ENCODE measurements at places on chromosomes 5 and 9. TPM values are rescaled to one million over a fixed set of nuclear protein-coding genes. Genes with fewer than 3 reads are reported as not detected.

GRCh38 chr5:9833871-9834270 is 203.7 kb upstream of the TAS2R1 start:
- no peaks in the 10 kb centered on the region for H3K4me1 ChIP-seq
- H3K36me3 ChIP-seq: no peaks in the 10 kb centered on the region
- H3K4me3 ChIP-seq: no peak overlapping the region
- H3K27ac ChIP-seq: no peak overlapping the region
- no peaks in the 10 kb centered on the region for H3K27me3 ChIP-seq

- H3K4me1 ChIP-seq: no peaks in the 10 kb centered on the region
- no peaks in the 10 kb centered on the region for H3K36me3 ChIP-seq
- H3K27me3 ChIP-seq: no peaks in the 10 kb centered on the region
- no peak overlapping the region for H3K4me3 ChIP-seq
- DNase-seq: no peak
Measured at GRCh38 chr5:100852988-100853449, 50.1 kb downstream of the ST8SIA4 start.

- H3K4me1 ChIP-seq: no peaks in the 10 kb centered on the region
- no peaks in the 10 kb centered on the region for H3K36me3 ChIP-seq
- no peak overlapping the region for H3K27ac ChIP-seq
- H3K27me3 ChIP-seq: no peaks in the 10 kb centered on the region
Measured at GRCh38 chr5:35899800-35900199, 38.6 kb downstream of the CAPSL start.

GRCh38 chr9:101536938-101537337 is 3.3 kb downstream of the RNF20 start:
- H3K4me3 ChIP-seq: no peak overlapping the region
- no peaks in the 10 kb centered on the region for H3K36me3 ChIP-seq
- peaks cover 12% of the 10 kb centered on the region for H3K4me1 ChIP-seq
- DNase-seq: no peak

- H3K27me3 ChIP-seq: no peaks in the 10 kb centered on the region
- no peak overlapping the region for H3K27ac ChIP-seq
- H3K4me1 ChIP-seq: peaks cover 10% of the 10 kb centered on the region
- DNase-seq: peak; percentile 40
- H3K36me3 ChIP-seq: no peaks in the 10 kb centered on the region
Measured at GRCh38 chr5:159764283-159765134, 151.8 kb upstream of the ADRA1B start.

- DNase-seq: no peak
- H3K4me1 ChIP-seq: peaks cover 17% of the 10 kb centered on the region
- no peaks in the 10 kb centered on the region for H3K27me3 ChIP-seq
- no peaks in the 10 kb centered on the region for H3K36me3 ChIP-seq
- peak overlapping the region; percentile 73 for H3K4me3 ChIP-seq
Measured at GRCh38 chr5:159095151-159095721, 4.5 kb downstream of the EBF1 start.

- no peaks in the 10 kb centered on the region for H3K4me1 ChIP-seq
- DNase-seq: no peak
- no peaks in the 10 kb centered on the region for H3K27me3 ChIP-seq
- no peak overlapping the region for H3K27ac ChIP-seq
- H3K36me3 ChIP-seq: no peaks in the 10 kb centered on the region
- no peak overlapping the region for H3K4me3 ChIP-seq
Measured at GRCh38 chr5:10339058-10339811, 14.3 kb upstream of the MARCHF6 start.

DNA sequence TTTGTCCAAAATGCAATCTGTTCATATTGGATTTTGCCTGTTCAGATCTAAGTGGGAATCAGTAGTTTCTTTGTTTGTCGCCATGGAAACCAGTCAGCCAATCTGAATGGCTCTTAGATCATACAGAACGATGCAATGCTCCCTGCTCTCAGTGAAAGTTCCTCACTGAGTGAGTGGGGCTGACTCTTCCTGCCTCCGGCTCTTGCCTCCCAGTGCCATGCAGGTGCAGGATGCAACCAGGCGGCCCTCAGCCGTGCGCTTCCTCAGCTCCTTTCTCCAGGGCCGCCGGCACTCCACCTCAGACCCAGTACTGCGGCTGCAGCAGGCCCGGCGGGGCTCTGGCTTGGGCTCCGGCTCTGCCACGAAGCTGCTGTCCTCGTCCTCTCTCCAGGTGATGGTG is at the start of gene PTPDC1:
TSS of gene PTPDC1 (plus strand) at position 151 of the 400 bp plus-strand sequence. CDS start at position 218, 67 bp downstream.
- H3K4me3 ChIP-seq: no peak within 1 kb of the TSS
- H3K36me3 ChIP-seq: no peaks in the 10 kb centered on the region
- H3K4me1 ChIP-seq: peaks cover 30% of the 10 kb centered on the region
- H3K27me3 ChIP-seq: no peaks in the 10 kb centered on the region

GRCh38 chr9:79134654-79135053 is 437.1 kb upstream of the TLE4 start:
- H3K4me1 ChIP-seq: no peaks in the 10 kb centered on the region
- peak; percentile 19 for DNase-seq

DNA sequence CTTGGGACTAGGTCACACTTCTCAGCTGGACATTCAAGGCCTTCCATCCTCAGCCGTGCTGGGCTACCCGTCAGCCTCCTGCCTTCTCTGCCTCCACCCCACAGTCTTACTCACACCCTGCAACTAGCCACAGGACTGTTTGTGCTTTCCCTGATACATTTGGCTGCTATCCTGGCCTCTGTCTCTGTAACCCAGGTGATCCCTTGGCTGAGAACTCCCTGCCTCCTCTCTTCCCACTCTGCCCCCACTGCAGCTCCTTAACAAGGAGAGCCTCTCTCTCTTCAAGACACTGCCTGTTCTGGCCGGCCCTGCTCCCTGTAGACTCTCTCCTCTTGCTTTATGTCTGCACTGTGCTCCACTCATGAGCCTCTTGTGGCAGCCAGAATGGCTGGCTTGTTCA is 120.6 kb downstream of the MSX2 start:
- H3K4me3 ChIP-seq: no peak overlapping the region
- H3K27ac ChIP-seq: no peak overlapping the region
- no peaks in the 10 kb centered on the region for H3K36me3 ChIP-seq
- no peaks in the 10 kb centered on the region for H3K27me3 ChIP-seq
- DNase-seq: peak; percentile 62

DNA sequence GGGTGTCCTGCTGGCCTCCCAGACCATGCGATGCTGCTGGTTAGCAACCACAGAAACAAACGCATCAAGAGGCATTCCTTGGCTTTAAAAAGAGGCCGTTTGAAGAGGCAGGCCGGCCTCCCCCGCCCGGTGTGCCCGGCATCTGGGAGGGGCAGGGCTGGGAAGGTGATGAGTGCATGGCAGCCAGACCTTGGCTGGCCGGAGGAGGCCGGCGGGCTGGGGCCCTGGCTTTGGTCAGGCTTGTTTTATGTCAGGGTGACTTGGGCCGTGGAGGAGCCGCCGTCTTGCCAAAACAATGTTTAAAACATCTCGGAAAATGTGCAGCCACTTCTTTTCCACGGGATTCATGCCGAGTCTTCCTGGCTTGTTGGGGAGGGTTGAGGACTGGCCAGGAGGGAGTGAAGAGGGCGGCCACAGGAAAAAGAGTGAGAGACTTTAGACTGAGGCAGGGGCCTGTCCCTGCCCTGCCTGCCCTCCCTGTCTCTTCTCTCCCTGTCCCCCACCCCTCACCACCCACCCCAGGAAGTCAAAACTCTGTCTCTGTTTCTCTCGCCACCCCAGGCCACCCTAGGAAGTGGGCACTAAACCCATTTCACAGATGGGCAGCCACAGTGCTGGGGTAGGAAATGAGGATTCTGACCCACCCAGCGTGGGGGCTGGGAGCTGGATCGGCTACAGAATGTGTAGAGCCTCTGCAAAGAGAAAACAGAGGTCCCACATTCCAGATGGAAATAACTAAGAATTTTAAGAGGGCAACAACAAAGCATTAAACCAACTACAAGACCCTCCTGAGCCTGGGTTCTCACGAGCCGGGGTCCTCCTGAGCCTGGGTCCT is 143.0 kb downstream of the RXRA start:
- peak; percentile 61 for DNase-seq
- no peaks in the 10 kb centered on the region for H3K27me3 ChIP-seq
- H3K4me1 ChIP-seq: peaks cover 16% of the 10 kb centered on the region

- H3K36me3 ChIP-seq: no peaks in the 10 kb centered on the region
- no peaks in the 10 kb centered on the region for H3K27me3 ChIP-seq
- H3K4me3 ChIP-seq: no peak overlapping the region
- no peak overlapping the region for H3K27ac ChIP-seq
- DNase-seq: peak; percentile 1
- no peaks in the 10 kb centered on the region for H3K4me1 ChIP-seq
Measured at GRCh38 chr9:129307227-129307970, 129.3 kb upstream of the IER5L start.

DNA sequence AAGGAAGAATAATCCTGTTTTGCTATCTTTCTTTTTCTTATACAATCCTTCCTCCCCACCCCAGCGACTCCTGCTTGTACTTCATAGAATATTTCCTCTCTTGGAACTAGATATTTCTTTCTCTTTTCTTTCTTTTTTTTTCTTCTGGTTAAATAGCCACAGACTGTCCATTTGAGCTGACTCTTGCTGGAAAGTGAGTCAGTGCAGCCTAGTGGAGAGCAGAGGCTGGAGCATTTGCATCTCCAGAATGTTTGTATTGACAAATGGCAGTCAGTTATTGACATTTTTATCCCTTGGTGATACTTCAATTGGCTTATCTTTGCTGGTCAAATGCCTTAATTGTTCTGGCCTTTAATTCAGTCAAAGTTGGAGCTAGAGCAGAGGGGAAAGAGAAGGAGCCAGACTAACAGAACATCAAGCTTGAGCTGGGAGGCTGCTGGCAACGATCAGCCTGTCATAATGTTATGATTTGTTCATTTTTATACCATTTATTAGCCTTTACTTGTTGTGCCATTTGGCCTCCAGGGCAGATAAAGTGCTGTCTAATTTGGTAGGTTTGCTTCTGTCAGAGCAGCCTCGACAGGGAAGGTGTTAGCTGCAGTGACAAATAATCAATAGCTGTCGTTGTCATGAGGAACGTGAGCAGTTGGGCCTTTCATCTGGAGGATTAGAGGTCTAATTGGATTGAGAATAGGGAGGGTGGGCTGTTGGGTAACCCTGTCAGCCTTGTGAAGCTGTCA is 69.0 kb downstream of the INVS start:
- H3K36me3 ChIP-seq: no peaks in the 10 kb centered on the region
- no peak overlapping the region for H3K4me3 ChIP-seq
- no peak for DNase-seq
- H3K4me1 ChIP-seq: no peaks in the 10 kb centered on the region
- no peak overlapping the region for H3K27ac ChIP-seq

- H3K27ac ChIP-seq: no peak overlapping the region
- no peak for DNase-seq
Measured at GRCh38 chr5:116281309-116281708, 196.5 kb downstream of the COMMD10 start.

GRCh38 chr9:132048201-132048600 is 31.5 kb downstream of the MED27 start:
- H3K4me1 ChIP-seq: no peaks in the 10 kb centered on the region
- H3K27me3 ChIP-seq: no peaks in the 10 kb centered on the region
- H3K36me3 ChIP-seq: no peaks in the 10 kb centered on the region
- no peak for DNase-seq
- no peak overlapping the region for H3K4me3 ChIP-seq
- no peak overlapping the region for H3K27ac ChIP-seq

DNA sequence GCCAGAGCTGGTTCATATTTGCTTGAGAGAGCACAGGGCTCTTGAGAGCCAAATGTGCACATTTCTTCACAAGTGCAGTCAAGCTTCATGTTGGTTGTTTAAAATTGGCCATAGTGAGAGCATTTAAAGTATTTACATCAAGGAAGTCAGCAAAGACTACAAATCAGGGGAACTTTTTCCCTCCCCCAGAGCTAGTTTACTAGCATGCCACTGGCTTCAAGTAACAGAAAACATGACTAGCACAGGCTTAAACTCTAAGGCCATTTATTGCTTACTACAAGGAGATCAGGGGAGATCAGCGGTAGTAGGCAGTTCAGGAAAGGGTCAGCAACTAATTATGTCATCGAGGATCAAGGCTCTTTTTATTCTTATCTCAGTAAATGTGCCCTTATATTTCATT is 11.0 kb upstream of the CCDC171 start:
- no peaks in the 10 kb centered on the region for H3K27me3 ChIP-seq
- no peak overlapping the region for H3K4me3 ChIP-seq
- no peaks in the 10 kb centered on the region for H3K4me1 ChIP-seq
- H3K27ac ChIP-seq: no peak overlapping the region
- no peak for DNase-seq

GRCh38 chr9:133359399-133360175 is 3.2 kb downstream of the SURF2 start:
- H3K4me3 ChIP-seq: no peak overlapping the region
- no peak overlapping the region for H3K27ac ChIP-seq
- H3K36me3 ChIP-seq: no peaks in the 10 kb centered on the region
- H3K27me3 ChIP-seq: no peaks in the 10 kb centered on the region
- DNase-seq: no peak
- peaks cover 20% of the 10 kb centered on the region for H3K4me1 ChIP-seq

DNA sequence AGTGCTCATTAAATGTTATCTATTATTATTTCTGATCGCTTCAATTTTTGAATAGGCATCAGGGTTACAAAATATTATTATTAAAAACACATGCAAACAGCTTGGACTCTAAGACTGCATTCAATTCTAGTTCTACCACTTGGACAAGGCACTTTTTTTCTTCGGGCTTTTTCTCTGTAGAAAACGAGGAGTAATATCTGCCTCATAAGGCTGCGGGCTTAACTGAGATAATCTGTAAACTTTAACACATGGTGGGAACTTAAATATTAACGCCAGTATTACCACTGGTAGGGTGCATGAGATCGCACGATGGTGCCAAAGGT is 511 bp upstream of the SPDL1 start:
- peak overlapping the region; percentile 68 for H3K27ac ChIP-seq
- no peaks in the 10 kb centered on the region for H3K4me1 ChIP-seq
- no peak for DNase-seq
- H3K27me3 ChIP-seq: no peaks in the 10 kb centered on the region

- H3K36me3 ChIP-seq: no peaks in the 10 kb centered on the region
- H3K4me3 ChIP-seq: no peak overlapping the region
- H3K27me3 ChIP-seq: no peaks in the 10 kb centered on the region
- no peak for DNase-seq
- no peak overlapping the region for H3K27ac ChIP-seq
Measured at GRCh38 chr5:78113689-78114264, 180.7 kb downstream of the AP3B1 start.

GRCh38 chr5:95863383-95863757 is 40.8 kb upstream of the GLRX start:
- no peaks in the 10 kb centered on the region for H3K36me3 ChIP-seq
- peaks cover 19% of the 10 kb centered on the region for H3K4me1 ChIP-seq
- H3K4me3 ChIP-seq: no peak overlapping the region
- peak; percentile 61 for DNase-seq
- H3K27me3 ChIP-seq: no peaks in the 10 kb centered on the region

- no peak overlapping the region for H3K4me3 ChIP-seq
- H3K4me1 ChIP-seq: no peaks in the 10 kb centered on the region
- H3K36me3 ChIP-seq: no peaks in the 10 kb centered on the region
Measured at GRCh38 chr9:38092200-38092524, 23.1 kb upstream of the SHB start.

Gene SCGB3A2
- not detected for total RNA-seq

Gene ZNF367
- 10.6 TPM for total RNA-seq

Gene ZNF462
- total RNA-seq: 53.2 TPM

Gene FOXD4
- total RNA-seq: 1.2 TPM

Gene GABRP
- total RNA-seq: not detected

Gene PCDHB16
- total RNA-seq: 3.3 TPM

Gene PDE8B
- total RNA-seq: 7.2 TPM

Gene SLC4A9
- 0.81 TPM for total RNA-seq

All from testis (tissue), 5 donors.